ENCODE measurements at places on chromosomes 6 and 20.
A peak's percentile ranks its signal among the peaks of the same experiment; 100 is the strongest.

DNA sequence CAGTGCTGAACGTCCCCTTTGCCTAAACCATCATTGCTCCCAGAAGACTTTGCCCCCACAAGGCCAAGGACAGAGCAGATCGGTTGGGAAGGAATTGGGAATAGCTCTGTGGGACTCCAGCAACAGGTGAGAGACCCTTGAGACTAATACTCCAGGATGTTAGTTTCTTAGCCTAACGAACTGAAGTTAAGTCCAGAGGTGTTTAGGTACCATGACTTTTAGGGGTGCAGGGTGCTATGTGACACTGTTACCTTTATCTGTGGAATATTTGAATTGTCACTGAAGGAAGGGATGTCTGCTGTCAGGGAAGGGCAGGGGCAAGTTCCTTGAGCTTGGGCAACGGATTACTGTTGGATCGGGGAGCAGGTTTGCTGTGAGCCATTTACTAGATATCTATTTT is 1.9 kb downstream of the BLCAP start:
- DNase-seq, result no peak

DNA sequence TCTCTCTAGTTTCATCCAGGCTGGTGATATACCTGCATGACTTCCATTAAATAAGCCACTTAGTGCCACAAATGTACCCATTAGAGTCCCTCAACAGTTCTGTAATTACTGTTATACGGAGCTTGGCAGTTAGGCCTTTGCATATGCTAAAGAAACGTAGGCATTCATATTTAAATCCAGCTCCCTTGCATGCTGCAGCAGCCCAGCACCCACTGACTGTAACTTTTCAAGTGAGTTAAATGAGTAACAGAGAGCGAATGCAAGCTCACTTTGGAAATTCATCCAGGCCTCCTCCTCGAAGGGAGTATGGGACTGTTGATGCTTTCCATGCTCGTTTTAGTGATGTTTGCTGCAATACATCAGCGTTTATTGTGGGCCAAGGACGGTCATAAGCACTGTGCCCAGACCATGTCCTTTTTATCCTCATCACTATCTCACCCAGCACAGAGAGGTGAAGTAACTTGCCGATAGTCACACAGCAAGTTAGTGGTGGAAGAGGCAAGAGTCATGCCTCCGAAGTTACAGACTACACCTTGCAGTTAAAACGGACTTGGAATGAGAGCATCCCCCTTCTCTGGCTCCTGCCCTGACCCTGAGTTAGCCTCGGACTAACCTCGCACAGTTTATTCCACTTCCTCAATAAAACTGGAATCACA is 179.4 kb upstream of the PDE10A start:
- peak; percentile 16 for DNase-seq

DNA sequence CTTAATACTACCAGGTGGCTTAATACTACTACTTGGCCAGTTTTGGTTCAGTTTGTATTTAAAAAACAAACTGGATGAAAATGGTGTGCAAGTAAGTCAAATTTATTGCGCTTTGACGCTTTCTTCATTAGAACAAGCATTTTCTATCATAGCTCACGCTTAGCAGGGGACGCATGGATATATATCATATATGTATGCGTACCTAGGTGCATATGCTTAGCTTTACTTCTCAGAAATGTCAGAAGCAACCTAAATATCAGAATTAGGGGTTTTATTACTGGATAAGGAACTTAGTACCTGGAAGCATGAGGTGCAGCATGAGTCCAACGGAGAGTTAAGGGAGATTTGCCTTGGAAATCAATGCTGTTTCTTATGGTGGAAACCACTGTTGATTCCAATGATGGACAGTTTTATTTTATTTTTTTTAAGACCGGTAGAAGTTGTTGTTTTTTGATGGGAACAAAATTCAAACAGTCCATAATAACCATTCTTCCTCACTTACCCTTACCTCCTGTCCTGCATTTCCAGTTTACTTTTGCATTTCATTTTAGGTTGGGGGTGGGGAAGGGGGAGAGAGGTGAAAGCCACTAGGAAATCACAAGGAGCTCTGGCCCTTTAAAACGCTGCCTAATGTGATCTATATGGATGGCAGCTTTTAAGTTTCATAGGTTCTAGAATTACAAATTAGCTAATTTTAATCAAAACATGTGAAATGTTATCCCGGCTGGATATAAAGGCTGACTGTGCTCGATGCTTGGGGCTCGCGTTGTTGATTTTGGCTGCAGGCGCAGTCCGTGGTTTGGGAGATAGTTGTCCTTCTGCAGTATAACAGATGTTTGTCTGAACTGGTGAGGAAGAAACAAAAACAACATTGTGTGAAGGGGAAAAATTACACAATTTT is 2.1 kb downstream of the SOBP start:
- peak; percentile 32 for DNase-seq

DNA sequence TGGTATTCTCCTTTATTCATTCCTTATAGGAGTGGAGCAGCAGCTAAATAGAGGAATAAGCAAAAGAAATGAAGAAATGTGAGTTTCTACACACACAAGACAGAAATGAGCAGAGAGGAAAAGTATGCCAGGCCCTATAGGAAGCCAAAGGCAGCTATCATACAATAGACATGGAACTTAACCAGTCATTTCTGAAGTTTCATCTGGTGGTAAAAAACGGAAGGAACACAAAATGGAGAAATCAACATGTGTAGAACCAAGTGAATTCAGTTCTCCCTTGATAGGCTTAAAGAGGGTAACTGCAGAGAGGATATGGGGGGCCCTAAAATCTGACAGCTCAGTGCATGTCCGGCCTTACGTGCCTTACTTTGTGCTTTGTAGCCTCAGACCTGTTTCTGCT is 44.6 kb downstream of the TSBP1 start:
- DNase-seq, result no peak

GRCh38 chr6:110191477-110191876 is 11.2 kb downstream of the CDC40 start:
- DNase-seq, result no peak

- DNase-seq, result no peak
These were observed 27.9 kb upstream of the SIRPG start for GRCh38 chr20:1685304-1686052.

DNA sequence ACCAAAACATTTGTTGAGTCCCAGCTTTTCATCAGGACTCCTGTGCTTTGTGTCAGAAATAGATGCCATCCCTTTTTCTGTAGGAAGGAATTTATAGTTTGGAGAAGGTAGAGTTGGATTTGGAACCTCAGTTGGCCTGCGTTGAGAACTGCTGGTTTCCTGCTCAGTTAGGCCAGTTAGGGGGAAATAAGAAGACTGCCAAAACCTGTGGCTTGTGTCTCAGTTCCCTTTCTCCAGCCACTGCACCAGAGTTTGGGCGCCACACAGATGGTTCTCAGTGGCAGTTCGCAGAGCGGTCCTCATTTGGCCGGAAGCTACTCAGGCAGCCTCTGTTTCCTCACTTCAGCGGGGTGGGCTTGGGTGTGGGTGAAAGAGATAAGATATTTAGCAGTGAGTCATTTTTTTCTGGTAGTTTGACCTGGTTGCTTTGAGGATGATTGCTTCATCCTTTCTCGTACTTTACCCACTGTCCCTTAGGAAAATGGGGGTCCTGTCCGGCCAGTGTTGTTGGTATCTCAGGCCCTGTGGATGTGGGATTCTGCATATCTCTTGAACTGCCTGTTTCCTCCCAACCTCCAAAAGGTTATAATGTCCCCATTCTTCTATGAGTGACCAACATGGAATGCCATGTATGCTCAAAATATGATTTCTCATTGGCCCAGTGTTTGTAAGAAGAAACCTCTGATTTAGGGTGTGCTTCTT is 53.7 kb downstream of the JARID2 start:
- no peak for DNase-seq

GRCh38 chr6:130625825-130626527 is 201.2 kb upstream of the SMLR1 start:
- DNase-seq, result no peak

All from umbilical cord (tissue), 2 donors.